Hindlimb muscle (tissue), 1 donor: ENCODE measurements at places on chromosomes 7 and 10.

DNA sequence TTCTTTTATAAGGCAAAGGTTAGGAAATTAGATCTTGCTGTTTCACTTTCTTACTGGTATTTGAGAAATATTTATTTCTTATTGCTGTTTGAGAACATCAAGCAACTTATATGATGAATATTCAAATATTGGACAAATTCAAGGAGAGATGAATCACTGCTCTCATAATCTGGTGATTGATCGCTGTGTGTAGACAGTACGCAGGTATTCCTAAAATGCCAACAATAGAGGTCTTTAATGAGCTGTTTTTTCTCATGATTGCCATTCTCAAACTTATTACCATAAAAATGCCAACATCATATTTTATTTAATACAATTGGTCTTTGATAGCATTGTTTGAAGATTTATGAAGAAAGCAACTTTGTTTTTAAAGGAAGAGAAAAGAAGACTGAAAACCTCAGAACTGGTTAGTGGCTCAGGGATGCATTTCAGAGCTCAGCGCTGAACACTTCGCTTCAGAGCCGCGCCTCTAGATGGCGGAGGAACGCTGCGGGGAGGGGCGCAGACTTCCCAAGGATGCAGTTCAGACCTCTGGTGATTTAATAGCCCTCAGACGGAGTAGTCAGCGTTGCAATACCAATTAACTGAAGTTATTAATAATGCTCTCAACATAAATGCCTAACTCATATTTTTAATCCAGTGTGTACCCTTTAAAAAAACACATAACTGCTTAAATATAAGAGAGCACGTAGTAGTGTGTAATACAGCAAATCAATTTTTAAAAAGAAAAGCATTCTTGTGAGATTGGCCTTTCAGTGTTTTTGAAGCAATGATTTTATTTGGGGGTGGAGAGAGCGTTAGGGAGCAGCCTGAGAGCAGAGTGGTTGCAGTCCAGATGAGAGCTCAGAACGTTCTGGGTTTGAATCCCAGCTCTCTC lies 38.5 kb upstream of the STEAP4 start:
- DNase-seq, result peak; percentile 39

- DNase-seq, result no peak
Measured at GRCh38 chr10:48946891-48947500, 7.4 kb upstream of the LRRC18 start.

DNA sequence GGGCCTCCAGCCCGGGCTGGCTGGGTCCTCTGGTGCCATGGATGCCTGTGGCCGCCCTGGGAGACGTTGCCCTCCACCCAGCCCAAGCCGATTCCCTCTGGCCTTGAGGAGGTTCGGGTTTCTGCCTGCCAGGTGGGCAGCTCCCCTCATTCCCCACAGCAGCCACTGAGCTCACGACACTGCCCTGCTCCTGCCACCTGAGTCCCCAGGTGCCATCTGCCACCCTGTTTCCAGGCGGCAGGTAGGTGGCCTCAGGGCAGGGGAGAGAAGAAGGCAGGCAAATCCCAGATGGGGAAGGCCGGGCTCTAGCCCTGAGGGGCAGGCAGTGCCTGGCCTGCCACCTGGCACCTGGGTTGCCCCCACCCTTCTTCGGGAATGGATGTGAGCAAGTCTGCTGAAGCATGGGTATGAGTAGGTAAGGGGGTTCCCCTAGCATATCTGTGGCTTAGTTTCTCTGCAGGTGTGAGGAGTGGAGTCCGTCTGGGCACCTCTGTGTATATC lies 92.2 kb upstream of the PPIF start:
- DNase-seq, result no peak

GRCh38 chr10:118753331-118754228 lies 1.2 kb downstream of the CACUL1 start:
- no peak for DNase-seq

DNA sequence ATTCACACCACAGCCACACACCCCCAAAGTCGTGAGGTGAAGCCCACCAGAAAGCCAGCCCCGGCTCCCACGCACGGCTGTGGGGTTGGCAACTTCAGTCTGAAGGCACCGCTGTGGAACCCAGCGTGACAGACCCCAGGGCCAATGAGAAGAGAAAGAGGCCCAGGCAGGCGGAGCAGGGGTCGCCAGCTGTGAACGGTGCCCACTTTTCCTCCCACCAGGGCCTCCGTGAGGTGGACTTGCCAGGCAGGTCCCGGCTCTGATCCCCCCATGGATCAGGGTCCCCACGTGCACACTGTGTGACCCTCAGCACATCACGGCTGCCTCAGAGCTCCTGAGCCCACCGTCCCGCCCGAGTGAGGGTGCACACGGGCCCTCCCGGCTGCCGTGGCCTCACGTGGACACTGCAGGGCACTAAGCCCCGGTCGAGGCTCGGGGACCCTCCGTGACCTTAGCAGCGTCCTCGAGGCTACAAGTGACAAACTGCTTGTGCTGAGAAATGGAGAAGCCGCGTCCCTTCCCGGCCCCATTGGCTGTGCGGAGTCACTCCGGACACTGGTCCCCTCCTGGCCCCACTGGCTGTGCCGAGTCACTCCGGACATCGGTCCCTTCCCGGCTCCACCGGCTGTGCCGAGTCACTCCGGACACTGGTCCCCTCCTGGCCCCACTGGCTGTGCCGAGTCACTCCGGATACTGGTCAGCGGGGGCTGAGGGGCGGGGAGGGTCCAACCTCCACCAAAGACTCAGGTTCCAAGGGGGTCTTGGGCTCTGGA lies 72.4 kb upstream of the PDGFA start:
- no peak for DNase-seq

GRCh38 chr10:77072836-77073662 lies 564.6 kb downstream of the KCNMA1 start:
- DNase-seq, result peak; percentile 53

- peak; percentile 76 for DNase-seq
Measured at GRCh38 chr10:110207805-110208613, 604 bp downstream of the MXI1 start.

DNA sequence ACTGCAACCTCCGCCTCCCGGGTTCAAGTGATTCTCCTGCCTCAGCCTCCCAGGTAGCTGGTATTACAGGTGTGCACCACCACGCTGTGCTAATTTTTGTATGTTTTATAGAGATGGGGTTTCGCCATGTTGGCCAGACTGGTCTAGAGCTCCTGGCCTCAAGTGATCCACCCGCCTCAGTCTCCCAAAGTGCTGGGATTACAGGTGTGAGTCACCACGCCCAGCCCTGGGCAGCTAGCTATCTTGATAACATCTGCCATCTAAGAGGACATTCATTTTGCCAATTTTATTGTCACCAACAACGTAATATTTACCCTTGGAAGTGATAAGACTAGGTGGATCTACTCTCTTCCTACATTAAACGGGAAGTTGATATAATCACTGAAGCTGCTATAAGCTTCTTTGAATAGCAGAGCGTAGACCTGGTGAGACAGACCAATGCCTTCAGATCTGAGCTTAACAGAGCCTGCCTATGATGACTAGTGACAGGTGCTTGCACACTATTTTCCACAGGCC lies 39.7 kb upstream of the SLC35B4 start:
- DNase-seq, result no peak

DNA sequence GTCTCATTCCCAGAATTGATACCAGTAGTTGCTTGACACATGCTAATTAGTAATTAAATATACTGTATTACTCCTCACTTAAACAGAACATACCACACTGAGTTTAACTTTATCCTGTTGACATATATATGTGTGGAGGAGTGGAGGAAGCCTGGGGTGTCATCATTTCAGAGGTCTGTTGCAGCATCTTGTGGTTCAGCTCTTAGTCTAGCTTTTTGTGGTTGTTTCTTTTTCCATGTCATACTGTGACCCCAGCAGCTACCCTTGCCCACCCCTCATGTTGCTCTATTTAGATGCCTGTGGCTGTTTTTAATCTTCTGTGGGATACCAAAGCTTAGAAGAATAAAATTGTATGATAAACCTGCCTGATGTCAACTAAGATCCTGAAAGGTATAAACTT lies 875.4 kb downstream of the LRMDA start:
- DNase-seq, result no peak

DNA sequence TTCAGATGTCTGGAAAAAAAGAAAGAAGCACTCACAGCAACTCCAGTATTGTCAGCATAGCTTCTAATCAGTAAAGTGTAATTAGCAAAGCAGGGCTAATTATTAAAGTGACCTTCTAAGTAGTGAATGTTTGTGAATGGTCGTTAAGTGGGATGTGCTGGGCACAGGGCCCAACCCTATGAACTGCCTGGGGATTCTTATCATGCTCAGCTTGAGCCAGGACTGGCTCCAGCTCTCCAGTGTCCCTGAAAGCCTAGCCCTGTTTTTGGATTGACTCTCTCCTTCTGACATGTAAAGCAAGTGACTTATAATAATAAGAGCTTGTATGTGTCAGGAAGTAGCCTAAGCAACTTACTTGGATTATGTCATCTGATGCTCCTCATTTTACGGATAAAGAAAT lies 9.5 kb upstream of the TBX20 start:
- DNase-seq, result no peak

- no peak for DNase-seq
Measured at GRCh38 chr7:121689749-121690148, 183.2 kb upstream of the PTPRZ1 start.

DNA sequence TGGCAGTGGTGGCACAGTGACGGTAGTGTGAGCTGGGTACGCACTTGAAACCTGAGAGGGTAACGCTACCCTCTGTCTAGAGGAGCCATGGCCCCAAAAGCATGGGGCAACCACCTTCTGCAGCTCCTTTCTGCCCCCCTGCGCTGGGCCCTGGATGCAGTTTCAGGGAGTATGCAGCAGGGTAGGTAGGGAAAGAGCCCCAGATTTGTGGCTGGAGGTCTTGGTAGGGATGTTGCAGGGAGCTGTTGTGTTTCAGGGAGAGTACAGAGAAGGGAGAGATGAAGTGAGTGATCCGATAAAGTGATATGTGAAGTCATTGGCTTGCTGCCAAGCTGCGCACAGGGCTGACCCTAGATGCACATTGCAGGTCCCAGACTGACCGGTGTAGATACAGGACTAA lies 2.7 kb upstream of the PGAM2 start:
- DNase-seq, result no peak

DNA sequence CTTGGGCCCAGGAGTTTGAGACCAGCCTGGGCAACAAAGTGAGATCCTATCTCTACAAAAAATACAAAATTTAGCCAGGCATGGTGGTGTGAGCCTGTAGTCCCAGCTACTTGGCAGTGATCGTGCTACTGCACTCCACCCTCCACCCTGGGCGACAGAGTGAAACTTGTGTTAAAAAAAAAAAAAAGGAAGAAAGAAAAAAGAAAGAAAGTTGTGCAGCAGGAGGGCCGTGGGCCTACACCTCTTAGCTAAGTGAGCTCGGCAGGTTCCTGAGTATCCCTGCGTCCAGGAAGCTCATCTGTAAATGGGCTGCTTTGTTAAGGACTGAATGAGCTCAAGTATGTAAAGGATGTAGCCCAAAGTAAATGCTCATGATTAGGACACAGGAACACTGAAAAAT lies 155.0 kb downstream of the RNF216 start:
- DNase-seq, result no peak

- no peak for DNase-seq
Measured at GRCh38 chr7:56287429-56288138, 171.4 kb upstream of the NUPR2 start.

- DNase-seq, result peak; percentile 52
Measured at GRCh38 chr10:78028438-78029268, 662 bp downstream of the POLR3A start.

DNA sequence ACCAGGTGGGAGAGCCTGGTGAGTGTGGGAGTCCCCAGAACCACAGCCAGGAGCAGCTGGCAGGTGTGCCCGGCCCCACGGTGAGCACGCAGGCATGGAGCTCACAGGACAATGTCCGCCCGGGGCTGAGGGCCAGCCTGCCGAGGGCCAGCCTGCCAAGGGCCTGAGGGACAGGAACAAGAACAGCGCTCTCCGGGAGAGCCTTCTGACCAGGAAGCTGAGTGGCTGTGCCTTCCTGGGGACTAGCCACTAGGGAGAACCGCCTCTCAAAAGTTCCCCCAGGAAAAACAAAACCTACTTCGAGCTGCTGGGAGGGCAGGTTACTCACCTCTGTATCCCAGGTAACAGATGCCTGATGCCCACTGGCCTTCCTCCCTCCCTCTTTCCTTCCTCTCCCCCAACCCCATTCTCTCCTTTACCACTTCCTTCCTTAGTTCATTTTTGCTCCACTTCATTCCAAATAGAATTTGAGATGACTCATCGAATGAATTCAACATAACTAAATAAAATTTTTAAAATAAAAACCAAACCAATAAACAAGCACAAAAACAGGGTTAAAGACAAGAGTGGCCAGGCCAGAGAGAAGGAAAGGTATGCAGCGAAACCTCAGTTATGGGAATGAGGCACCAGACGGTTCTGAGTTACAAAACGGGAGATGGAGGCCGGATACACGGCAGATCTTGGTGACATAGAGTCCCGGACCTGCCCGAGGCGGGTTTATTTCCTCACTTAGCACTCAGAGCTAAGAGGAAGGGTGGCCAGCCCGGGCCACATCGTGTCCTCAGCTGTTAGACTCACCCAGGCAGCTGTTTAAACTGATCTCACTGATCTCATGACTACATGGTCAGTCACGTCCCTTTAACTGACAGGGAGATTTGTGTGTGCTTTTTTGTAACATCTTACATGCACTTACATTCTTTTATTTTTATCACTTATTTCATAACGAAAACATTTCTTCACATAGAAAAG lies 128.5 kb downstream of the TNS3 start:
- DNase-seq, result no peak

DNA sequence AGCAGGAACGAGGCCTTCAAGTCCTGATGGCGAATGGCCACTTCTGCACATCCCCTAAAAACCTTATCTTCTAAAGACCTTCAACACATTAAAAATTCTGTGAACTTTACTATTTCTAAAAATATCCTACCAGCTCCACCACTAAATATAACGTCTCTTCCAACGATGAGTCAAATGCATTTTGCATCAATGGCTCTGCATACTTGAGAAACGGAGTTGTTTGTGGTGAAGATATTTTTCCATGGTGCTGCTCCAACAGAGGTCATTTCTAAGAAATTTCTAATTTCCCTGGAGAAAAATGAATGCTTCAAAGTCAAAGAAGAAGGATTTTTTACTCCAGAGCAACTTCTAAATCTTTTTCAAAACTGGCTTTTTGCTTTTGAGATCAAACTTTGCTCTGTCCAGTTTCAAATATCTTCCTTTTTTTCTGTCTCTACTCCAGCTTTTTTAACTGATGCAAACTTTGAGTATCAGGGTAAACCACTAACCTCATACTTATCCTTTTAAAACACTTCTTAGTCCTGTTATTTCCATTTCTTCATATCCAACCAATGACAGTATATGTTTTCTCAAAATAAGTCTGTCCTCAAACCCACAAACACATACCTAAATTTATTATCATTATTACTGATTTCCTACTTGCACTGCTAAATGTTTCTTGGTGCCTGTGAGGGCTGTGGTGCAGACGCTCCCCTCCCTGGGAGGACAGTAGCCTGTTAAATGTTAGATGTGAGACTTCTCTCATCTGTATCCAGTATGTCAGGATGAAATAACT lies 258.1 kb downstream of the KLF6 start:
- DNase-seq, result peak; percentile 77

- DNase-seq, result peak; percentile 8
Measured at GRCh38 chr7:133358708-133359107, 105.8 kb downstream of the EXOC4 start.

GRCh38 chr10:32227802-32228201 lies 119.2 kb downstream of the EPC1 start:
- no peak for DNase-seq

- DNase-seq, result no peak
Measured at GRCh38 chr7:138752518-138753149, 45.2 kb upstream of the TMEM213 start.

GRCh38 chr10:76920581-76920980 lies 717.0 kb downstream of the KCNMA1 start:
- no peak for DNase-seq

GRCh38 chr7:34438436-34438835 lies 219.6 kb upstream of the NPSR1 start:
- no peak for DNase-seq
